Activated T-cell treated with anti-CD3 and anti-CD28 coated beads, Interleukin-2, amount 50 U/mL, for 24 hours (primary cell): ENCODE measurements at places on chromosomes 5 and 9.

GRCh38 chr9:132857616-132858342 is 20.3 kb downstream of the AK8 start:
- no peak for DNase-seq

DNA sequence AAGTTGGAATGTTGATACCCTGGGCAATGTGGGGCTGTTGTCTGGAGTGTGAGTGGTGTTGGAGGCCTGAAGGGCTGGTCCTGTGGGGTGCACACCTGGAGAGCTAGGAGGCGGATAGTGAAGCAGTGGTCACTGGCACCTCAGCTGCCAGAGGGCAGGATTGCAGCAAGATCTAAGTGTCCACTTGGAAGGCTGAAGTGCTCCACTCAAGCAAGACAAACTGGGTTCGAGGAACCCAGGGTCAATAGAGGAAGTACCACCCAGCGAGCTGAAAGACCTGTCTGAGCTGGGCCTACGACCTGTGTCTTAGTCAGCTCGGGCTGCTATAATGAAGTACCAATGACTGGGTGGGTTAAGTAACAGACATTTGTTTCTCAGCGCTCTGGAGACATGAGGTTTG is 39.7 kb upstream of the TJP2 start:
- DNase-seq, result no peak

GRCh38 chr5:2562036-2562435 is 189.4 kb downstream of the IRX2 start:
- DNase-seq, result no peak

- DNase-seq, result no peak
These were observed 147.2 kb upstream of the IRX2 start for GRCh38 chr5:2898661-2899060.

- no peak for DNase-seq
These were observed 4.6 kb upstream of the PRDM12 start for GRCh38 chr9:130659699-130660248.

DNA sequence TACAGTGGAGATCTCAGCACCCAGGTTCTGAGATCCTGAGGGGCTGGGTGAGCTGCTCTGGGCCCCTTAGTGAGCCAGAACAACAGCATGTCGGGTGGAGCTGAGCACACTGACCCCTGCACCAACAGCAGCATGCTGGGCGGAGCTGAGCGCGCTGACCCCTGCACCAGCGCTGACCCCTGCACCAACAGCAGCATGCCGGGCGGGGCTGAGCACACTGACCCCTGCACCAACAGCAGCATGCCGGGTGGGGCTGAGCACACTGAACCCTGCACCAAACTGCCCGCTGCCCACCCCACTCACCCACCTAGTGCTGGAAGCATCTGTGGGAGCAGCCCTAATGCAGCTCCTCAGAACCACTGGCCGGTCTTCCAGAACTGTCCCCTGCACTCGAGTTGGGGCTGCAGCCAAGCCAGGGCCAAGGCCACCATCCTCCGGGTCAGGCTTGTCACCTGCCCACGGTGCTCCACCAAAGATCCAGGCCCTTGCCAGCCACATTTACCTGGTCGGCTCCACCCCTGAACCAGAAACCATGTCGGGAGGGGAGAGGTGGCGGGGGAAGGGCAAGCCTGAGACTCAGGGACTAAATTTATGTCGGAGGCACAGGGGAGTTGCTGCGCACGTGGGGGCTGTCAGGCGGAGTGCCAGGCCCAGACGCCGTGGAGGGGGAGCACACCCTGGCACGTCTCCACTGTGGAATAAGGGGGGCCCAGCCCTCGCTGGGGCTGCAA is 80.3 kb downstream of the ADAMTS2 start:
- peak; percentile 7 for DNase-seq

GRCh38 chr9:133514460-133515239 is 10.1 kb downstream of the MYMK start:
- no peak for DNase-seq

- no peak for DNase-seq
These were observed 459.3 kb downstream of the MAT2B start for GRCh38 chr5:163964671-163965070.

DNA sequence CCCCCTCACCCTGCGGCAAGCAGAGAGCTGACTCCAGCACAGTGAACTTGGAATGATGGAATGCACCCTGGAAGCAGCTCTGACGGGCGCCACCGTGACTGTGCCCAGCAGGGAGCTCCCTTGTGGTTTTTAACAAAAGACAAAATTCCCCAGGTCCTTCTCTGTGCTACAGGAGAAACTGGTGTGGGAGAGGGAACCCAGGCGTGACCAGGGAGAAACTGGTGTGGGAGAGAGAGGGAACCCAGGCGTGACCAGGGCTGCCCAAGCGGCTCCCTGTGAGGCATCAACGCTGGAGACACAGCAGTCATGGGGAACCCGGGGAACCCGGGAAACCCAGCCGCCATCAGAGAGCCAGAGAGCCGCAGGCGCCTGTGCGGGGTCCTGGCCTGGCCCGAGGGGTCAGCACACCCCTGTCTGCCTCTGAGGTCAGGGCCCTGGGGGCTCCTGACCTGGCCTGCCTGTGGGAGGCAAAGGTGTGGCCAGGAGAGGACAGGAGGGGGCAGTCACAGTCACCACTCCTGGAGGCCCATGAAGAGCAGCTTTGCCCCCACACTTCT is 3.1 kb upstream of the AHRR start:
- DNase-seq, result no peak

- DNase-seq, result no peak
These were observed 20.0 kb downstream of the KIAA1191 start for GRCh38 chr5:176341325-176342157.

GRCh38 chr5:5287419-5287818 is 135.1 kb upstream of the ICE1 start:
- no peak for DNase-seq

- peak; percentile 82 for DNase-seq
These were observed at the start of gene GRK6 for GRCh38 chr5:177426566-177427210. TSS of gene GRK6 (plus strand) at chr5:177426676. CDS start at chr5:177426846, 170 bp downstream.

DNA sequence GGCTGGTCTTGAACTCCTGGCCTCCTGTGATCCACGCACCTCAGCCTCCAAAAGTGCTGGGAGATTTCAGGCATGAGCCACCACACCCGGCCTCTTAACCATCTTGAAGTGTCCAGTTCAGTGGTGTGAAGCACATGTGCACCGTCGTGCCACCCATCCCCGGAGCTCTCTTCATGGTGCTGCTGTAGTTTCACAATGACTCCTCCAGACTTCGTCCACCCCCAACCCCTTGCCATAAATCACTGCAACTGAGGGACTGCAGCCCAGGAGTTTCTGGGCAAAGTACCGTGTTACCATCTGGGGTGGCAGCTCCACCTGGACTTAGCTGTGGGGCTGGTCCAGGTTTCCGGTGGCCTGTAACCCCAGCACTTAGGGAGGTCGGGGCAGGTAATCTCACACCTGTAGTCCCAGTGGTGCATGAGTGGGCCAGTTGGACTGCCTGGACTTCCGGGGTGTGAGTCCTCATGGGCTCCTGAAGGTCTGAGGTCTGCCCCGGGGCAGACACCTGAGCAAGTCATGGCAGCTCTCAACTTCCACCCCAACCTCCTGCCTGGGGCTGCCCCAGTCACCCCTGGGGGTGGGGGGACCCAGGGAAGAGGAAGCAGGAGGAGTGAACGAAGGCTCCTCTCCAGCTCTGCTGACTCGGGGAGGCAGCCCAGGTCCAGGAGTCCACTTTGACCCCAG is 6.6 kb upstream of the N4BP3 start:
- DNase-seq, result no peak

DNA sequence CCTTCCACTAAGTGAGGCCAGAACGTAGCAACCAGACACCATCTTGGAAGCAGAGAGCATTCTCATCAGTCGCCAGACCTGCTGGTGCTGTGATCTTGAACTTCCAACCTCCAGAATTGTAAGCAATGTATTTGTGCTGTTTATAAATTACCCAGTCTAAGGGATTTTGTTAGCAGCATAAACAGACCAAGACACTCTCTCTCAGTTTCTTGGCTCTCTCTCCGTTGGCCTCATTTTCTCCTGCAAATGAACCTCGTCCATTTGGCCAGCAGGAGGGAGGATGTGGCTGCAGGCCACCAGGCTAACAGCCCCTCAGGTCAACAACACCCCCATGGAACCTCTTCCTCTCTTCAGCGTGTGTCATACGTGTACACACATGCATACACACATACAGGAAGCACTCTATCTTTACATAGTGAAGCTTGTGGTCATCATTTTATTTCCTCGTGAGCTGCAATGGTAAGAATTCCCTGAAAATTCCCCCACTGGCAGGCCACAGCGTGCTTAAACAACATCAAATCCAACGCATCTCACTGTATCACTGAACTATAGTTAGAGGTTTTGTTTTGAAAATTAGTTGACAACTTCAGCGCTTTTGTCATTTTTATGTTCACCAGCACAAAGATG is 62.8 kb upstream of the PPP1R26 start:
- no peak for DNase-seq

GRCh38 chr9:120668399-120668798 is 45.9 kb downstream of the MEGF9 start:
- no peak for DNase-seq

- DNase-seq, result no peak
These were observed 155.1 kb upstream of the RAI14 start for GRCh38 chr5:34501016-34501415.

DNA sequence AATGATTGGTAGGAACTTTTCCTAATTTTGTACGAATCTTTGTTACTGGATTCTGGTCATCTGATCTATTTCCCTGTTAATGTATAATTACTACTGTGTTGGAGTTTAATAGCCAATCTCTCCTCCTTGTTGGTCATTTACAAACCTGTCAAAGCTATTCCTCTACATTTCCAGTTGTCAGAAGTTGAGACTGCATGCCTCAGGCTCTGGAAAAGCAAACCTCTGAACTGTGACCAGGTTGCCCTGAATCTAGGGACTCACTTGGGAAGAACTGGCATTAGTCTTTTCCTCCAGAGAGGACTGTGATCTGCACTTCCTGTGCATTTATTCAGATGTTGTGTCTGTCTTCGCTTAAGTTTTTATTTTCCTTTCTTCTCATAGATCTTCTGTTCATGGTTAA is 16.1 kb downstream of the PDLIM4 start:
- DNase-seq, result no peak

GRCh38 chr9:69207503-69207902 is 33.4 kb downstream of the TJP2 start:
- DNase-seq, result no peak
